ENCODE measurements at places on chromosomes 16 and 17.

DNA sequence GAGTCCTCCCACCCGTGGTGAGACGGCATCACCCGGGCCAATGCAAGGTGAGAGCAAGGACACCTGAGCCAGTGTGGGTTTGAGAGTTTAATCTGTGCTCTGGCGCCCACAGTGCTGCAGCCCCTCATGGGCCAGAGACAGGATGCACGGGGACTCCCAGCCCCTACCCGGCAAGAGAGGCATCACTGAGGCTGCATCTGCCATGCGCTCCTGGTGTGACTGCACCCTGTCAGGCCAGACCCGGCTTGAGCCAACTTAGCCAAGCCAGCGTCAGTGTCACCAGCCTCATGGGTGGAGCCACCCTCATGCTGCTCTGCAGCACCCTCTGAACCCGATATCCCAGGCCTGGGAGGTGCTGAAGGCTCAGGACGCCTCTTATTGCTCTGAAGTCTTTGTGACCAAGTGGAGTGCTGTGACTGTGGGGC is 1.3 kb upstream of the BRICD5 start:
- no peak for DNase-seq

DNA sequence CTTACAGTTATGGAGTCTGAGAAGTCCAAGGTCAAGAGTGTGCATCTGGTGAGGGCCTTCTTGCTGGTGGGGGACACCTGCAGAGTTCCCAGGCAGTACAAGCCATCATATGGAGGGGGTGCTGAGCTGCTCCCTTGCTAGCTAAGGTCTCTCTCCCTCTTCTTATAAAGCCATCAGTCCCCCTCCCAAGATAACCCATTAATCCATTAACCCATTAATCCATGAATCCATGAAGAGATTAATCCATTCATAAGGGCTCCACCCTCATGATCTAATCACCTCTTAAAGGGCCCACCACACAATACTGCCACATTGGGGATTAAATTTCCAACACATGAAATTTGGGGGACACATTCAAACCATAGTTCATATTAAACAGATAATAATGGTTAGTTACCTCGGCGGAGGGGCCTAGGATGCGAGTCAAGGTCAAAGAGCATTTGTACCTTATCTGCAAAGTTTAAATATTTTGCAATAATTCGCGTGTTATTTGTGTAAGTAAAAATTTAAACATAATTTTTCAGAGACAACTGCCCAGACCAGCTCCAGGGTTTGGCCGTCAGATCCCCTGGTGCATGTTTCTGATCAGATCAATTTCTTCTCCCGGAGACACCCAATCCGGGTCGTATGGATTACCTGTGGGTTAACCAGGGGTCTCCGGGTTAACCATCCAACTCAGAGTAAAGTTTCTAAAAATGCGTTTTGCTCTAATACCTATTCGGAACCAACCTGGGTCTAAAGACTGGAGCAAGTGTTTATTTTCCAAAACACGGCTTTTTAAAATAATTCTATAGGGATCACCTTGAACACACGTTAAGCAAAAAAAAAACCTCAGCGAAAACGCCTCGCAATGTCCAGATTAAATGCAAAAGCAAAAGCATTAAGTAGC is 740 bp upstream of the POLR3E start:
- no peak for DNase-seq

DNA sequence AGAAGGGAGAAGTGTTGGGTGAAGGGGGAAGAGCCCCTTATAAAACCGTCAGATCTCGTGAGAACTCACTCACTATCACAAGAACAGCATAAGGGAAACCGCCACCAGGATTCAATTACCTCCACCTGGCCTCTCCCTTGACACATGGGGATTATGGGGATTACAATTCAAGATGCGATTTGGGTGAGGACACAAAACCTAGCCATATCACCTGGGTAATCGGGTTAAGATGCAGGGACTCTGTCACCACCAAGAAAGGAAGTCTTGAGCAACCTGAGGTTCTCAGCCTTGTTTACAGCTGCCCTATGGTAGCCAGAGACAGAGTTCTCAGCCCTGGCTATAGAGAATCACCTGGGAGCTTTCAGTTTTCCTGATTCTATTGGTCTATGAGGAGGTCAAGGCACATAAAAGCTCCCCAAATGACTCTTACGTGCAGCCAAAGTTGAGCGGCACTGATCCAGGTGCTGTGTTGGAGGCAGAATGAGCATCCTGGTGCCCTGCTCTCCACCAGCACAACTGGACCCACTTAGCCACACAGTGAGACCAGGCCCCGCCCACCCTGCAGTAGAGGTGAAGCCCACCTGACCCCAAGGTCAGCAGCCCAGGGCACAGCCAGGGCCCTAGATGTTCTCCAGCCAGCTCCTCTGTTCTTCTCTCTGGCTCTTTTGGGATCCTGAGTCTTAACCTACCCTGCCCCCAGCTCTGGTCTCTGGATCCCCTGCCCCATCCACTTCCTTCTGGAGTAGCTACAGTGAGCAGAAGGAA is 138.5 kb upstream of the CDH5 start:
- DNase-seq: no peak

- DNase-seq: peak; percentile 34
Measured at GRCh38 chr17:72726936-72727335, 365.6 kb downstream of the SLC39A11 start.

DNA sequence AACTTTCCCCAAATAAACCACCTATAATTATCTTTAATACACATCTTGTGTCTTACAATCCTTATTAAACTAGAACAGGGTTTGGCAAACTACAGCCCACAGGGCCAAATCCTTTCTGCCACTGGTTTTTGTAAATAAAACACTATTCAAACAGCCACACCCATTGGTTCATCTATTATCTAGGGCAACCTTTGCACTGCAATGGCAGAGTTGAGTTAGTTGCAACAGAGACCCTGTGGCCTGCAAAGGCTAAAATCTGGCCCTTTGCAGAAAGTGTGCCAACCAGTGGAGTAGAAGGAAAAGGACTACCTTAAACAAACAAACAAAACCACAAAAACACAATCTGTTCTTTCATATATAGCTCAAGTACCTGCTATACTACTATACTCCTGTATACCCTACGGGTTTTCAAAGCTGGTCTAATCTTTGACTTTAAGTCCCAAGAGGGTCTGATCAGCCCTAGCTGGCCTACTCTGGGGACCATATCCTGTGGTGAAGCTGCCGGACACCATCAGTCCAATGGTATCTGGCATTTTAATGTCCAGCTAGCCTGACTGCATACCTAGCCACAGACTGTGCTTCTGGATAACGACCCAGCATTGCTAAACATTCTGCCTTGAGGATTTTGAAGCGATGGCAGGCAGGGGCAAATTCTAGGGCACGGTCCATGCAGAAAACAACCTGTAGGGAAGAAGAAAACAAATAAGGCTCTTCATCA is 23.3 kb downstream of the CNP start:
- DNase-seq: no peak

DNA sequence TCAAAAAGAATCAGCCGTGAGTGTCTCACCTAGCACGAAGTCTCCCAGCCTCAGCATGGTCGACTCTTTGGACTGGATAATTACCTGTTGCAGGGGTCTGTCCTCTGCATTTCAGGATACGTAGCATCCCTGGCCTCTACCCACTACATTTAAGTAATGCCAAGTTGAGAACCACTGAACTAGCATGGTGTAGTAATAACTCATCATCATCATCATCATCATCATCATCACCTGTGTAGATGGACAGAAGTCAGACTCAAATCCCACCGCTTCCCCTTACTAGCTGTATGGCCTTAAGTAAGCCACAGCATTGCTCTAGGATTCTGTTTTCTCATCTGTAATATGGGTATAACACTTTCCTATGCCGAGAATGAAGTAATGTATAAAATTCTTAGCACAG is 373.1 kb upstream of the XYLT1 start:
- no peak for DNase-seq

DNA sequence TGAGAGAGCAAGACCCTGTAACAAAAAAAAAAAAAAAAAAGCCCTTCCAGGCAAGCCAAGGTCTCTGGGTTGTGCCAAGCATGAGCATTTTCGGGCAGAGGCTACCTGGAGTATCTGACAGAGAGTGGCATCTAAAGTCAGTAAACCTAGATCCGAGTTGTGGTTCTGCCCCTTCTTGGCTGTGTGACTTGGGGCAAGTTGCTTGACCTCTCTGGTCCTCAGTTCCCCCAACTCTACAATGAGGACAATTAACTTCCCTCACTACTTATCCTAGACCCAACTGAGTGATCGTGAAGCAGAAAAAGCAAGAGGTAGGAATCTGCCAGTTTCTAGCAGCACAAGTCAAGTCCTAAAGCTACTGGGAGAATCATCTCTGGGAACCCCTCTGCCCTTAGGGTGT is 34.4 kb downstream of the TMEM186 start:
- DNase-seq: no peak

GRCh38 chr16:30117768-30118167 is 4.4 kb upstream of the GDPD3 start:
- no peak for DNase-seq

- no peak for DNase-seq
Measured at GRCh38 chr16:2371421-2371820, 30.9 kb upstream of the ABCA3 start.

DNA sequence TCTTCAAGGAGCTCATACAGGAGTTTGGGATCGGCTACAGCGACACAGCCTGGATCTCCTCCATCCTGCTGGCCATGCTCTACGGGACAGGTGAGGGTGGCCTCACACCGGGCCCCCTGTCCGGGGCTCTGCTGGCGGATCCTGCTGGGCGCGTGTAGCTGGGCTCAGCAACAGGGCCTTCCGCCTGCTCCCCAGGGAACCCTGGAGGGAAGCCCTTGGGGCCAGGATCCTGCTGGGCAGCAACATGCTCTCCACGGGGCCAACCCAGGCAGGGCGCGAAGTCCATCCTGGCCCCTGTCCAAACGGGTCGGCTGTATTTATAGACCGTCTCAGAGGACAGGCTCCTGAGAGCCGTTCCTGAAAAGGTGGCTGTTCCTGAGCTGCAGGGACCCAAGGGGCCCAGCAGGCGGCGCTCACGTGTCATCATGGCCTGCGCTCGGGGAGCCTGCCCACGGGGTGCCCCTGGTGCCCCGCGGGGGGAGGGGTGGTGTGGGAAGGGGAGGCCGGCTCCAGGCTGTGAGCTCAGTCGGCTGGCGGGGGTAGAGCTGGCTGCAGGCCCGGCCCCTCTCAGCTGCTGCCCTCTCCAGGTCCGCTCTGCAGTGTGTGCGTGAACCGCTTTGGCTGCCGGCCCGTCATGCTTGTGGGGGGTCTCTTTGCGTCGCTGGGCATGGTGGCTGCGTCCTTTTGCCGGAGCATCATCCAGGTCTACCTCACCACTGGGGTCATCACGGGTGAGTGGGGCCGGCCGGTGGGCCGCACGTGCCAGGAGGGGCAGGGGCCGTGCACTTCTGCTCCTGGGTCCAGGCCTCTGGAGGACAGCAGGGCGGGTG is 7.5 kb downstream of the SLC16A3 start:
- DNase-seq: peak; percentile 56

DNA sequence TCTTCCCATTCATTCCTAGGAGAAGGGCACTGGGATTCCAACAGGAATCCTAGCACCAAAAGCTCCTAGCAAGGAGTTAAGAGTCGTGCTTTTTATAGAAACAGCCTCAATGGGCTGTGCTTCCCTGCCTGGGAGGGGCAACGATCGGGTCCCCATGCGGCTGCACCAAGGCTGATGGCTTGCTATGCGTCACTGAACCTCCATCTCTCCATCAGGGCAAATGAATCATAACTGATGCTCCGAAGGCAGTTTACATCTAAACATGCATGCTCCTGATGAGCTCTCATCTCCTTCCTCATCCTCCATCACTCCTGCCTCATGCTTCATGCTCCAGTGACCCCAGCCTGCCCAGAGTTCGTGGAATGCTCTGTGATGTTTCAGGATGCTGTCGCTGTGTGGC is 270.5 kb downstream of the FOXL1 start:
- DNase-seq: no peak

GRCh38 chr16:75472908-75473877 is 8.7 kb upstream of the TMEM170A start:
- no peak for DNase-seq

DNA sequence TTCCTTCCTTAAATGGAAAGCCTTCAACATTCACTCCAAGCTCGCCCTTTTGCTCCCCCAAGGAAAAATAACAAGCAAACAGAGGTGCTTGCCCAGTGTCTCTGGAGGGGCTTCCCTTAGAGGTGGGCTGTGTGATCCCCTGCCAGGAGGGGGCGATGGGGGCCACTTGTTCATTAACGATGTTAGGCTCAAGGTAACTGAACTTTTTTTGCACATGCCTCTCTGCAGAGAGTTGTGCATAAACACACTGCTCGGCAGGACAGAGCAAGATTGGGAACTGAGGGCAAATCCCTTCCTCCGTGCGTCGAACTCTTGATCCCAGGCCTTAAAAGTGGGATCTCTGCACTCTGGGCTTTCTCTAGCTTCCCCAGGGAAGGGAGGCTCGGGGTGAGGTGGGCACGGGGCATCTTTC is 15.5 kb upstream of the NAGLU start:
- no peak for DNase-seq

DNA sequence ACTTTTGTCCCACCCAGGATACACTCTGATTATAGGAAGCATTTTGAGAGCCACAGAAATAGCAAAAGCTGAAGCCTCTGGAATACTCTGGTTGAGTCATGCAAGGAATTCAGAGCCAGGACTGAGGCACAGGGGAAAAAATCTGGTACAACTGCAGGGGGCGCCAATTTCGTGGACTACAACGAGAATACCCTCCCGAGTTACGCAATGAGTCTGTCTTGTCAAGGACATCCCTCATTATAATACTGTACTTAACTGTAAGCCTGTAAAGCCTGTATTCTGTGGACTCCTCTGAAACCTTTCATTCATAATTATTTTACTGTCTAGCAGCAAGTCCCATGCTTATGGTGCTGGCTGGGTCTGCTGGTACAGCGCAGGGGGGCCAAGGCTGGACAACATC is 7.8 kb downstream of the HOXB1 start:
- no peak for DNase-seq

- DNase-seq: no peak
Measured at GRCh38 chr17:34579017-34579946, at the start of gene TMEM132E. TSS of gene TMEM132E (plus strand) at chr17:34579582. CDS start at chr17:34581077, 1,495 bp downstream.

- DNase-seq: peak; percentile 18
Measured at GRCh38 chr16:83956336-83957289, 3.6 kb downstream of the OSGIN1 start.

GRCh38 chr16:30747331-30747730 is 894 bp upstream of the PHKG2 start:
- no peak for DNase-seq

DNA sequence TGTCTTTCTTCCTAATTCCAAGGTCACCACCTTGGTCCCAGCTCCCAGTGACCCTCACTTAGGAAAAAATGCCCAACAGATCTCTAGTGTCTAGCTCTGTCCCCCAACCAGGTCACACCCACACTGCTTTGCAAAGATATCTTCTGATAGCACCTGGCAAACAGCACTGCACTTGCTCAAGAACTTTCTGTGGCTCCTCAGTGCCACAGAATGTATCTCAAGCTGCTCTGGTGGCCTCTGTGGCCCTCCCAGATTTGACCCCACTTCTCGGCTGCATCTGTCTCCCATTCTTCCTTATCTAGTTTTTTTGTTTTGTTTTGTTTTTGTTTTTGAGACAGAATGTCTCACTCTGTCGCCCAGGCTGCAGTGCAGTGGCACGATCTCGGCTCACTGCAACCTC is 5.0 kb downstream of the ZNF688 start:
- no peak for DNase-seq

DNA sequence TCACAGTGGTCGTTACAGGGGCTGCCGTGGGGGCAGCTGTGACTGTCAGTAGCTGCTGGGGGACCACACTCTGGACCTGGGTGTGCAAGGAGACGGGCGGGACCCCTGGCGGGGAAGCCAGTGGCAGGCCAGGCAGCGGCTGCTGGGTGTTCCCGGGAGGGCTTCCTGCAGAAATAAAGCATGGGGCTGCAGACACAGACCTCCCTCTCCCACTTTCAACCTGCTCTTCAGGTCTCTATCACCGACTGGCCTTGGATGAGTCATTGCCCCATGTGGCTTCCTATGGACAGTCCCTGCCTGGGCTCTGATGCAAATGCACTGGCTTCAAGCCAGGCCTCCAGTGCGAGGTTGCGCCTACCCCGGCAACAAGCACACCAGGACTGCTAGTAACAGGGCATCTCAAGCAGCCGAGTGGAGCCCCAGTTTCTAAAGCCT is 17.2 kb downstream of the SREBF1 start:
- peak; percentile 60 for DNase-seq
